ENCODE measurements at places on chromosomes 3 and 15.

DNA sequence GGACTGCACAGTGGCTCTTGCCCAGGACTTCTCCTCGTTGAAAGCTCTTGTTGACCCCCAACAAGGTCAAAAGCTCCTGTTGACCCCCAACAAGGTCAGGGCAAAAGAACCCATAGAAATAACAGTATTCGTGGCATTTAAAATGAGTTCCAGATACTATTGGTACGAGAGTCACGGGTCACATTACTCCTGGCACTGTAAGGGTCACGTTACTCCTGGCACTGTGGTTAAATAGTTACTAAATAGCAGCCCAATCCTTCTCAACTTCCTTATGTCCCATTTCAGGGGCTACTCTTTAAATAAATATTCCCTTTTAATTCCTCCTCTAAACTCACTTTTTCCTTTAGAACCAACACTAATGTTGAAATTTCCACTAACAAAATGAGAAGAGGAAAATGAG is 18.2 kb upstream of the ADCY5 start:
- no peak for DNase-seq

- no peak for DNase-seq
These were observed 366.2 kb upstream of the ROPN1 start for GRCh38 chr3:124358156-124358555.

GRCh38 chr3:146124126-146124801 is 36.7 kb downstream of the PLOD2 start:
- no peak for DNase-seq

DNA sequence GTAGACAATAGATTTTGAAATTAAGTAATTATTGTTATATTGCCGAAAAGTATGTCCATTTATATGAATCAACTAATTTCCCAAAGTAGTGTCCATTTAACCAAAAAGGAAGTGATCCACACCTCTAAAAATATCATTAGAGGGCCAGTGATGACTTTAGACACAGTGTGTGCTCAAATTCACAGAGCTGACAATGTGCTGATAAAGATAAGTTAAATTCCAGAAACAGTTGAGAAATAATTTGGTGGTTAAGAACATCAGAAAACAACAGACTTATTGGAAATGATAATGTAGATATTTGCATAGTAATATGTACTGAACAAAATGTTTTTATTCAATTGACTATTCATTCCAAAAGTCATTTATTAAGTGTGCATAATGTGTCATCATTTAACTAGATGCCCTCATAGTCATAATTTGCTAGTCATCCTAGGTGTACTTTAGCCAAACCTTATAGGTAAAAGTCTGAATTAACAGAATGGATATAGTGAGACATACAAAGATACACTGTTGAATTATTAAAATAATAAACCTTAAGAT is 230.2 kb upstream of the ADAMTS9 start:
- DNase-seq, result no peak

GRCh38 chr3:139954146-139954860 is 19.3 kb downstream of the CLSTN2 start:
- no peak for DNase-seq

- DNase-seq, result no peak
These were observed 25.5 kb upstream of the KNG1 start for GRCh38 chr3:186691676-186692075.

- no peak for DNase-seq
These were observed 5.7 kb downstream of the FURIN start for GRCh38 chr15:90873998-90874605.

DNA sequence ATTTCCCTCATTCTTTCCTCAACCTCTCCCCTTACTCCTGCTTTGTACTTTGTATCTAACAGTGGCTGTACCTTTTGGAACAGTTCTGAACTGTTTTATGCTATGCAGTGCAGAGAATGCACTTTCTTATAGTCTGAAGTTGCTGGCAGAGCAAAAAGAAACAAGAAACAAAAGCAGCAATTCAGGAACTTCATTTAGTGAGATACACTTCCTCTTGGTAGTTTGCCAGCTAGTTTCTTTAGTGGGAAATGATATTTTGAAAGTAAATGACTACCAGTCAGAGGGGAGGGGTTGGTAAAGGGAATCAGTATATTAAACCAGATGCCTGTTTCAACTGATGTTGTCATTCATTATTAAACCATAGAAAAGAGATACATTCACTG is 55.0 kb upstream of the CHD2 start:
- peak; percentile 63 for DNase-seq

- peak; percentile 87 for DNase-seq
These were observed 45.2 kb upstream of the RASA2 start for GRCh38 chr3:141441381-141442364.

DNA sequence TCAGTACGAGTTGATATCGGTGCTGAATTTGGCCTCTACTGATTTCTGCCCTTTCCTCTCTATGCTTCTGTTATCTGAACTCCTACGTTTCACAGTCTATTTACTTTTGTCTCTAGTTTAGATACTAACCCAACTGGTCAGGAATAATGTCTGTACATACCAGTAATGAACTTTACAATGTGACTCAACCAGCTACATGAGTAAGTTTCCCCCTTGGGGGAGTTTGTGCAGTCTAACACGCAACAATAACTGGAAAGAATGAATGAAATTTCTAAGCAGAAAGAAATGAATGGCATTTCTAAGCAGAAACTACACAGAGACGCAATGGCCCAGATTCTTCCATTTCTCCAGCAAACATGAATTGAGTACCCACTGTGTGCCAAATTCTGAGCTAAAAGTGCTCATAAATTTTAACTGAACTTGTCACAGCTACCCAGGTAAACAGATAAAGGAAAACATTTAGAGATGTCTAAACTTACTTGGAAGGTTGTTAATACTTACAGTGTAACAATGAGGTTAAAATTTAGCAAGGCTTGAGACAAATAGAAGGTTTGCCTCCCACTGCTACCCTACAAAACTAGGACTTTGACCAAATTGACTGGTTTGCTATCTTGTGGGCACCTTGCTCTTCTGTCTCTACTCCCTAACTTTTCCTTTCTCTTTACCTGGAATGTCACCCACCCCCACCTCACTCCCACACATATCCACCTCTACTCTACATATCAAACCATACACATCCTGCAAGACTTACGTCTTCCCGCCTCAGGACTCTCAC is 11.6 kb downstream of the UPK1B start:
- DNase-seq, result peak; percentile 17

DNA sequence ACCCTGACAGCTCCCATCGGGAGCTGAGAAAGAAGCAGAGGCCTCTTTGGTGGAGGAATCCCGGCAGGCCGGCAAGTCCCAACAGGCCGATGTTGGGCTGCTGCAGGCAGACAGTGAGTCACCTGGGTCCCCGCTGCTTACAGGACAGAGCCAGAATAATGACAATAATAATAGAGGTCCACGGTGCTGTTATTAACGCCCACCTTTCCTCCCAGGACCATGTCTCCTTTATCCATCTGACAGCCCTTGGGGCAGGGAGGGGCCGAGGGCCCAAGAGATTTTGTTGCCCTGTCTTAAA is 29.3 kb upstream of the MAGEF1 start:
- no peak for DNase-seq

- no peak for DNase-seq
These were observed 33.4 kb downstream of the UBXN7 start for GRCh38 chr3:196398782-196399181.

GRCh38 chr15:74159773-74160172 is 13.7 kb upstream of the ISLR start:
- no peak for DNase-seq

- no peak for DNase-seq
These were observed 5.9 kb upstream of the RTF1 start for GRCh38 chr15:41411031-41411430.

DNA sequence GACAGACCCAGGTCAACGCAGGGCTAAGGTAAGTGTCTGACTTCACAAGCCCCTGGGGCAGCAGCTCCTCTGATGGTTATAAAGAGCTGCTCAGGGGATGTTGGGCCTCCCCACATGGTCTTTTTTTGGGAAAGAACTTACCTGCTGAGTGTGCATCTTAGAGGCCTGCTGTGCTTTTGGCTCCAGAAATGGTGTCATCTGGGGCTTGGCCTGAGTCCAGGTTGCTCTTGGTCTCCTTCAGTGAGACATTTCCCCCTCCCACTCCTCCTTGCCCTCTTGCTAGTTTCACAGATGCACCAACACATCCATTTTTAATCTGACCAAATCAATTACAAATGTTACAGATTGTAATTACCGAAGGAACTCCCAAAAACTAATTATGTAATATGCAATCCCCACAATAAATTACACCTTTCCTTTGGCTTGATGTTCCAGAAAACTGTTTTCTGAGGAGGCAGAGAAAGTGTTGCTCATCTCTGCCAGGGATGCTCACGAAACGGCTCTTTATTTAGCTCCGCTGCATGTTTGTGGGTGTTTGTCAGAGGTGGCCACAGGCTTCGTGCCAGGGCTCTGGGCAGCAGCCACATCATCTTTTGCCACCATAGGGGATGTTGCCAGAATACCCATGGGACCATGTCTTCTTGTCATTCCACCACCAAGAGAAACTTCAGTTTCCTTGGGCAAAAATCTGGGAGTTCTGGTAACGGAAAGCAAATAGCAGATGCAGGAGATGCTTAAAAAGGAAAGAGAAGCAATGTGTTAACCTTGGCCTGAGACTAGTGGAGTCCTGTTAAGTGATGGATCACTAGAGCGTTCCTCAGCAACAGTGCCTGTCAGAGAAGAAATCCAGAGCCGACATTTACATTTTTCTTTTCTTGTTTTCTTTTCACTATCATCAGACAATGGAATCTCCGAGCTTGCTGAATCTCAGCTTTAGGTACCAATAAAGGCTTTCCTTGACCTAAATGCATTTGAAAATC is 799.9 kb downstream of the AGBL1 start:
- DNase-seq, result no peak

DNA sequence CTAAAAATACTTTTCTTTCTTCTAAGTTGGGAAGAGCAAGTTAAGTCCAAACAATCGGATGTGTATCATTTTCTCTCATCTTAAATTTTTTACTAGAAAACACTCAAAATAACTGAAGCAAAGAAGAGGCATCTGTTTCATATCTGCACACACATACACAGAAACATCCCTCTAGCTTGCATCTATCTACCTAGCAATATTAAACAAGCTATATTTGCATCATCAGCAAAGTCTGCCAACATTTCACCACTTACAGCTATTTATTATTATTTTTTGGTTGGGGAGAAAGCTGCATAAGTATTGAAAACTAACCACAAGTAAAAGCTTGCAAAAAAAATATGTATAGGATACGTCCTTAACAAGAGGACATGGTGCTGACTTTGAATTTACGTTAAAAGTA is 1.9 kb downstream of the GOLIM4 start:
- DNase-seq, result no peak

- DNase-seq, result no peak
These were observed 508.8 kb downstream of the DIPK2A start for GRCh38 chr3:144480416-144480919.

DNA sequence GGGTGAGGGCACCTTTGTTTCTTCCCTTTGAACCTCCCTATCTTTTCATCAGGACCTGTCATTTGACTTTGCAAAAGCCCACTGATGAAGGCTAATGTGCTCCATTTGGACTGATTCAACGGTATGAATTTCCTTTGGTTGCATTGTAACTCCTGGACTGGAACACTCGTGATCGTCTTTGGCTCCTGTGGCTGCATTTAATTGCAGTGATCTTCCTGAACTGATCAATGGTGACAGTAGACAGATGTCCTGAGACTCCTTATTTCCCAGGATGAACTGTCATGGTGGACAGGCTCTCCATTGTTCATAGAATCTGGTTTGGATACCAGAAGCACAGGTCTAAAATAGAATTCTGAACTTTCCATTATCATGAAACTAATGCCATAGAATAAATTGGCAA is 224.8 kb upstream of the GAP43 start:
- DNase-seq, result no peak

DNA sequence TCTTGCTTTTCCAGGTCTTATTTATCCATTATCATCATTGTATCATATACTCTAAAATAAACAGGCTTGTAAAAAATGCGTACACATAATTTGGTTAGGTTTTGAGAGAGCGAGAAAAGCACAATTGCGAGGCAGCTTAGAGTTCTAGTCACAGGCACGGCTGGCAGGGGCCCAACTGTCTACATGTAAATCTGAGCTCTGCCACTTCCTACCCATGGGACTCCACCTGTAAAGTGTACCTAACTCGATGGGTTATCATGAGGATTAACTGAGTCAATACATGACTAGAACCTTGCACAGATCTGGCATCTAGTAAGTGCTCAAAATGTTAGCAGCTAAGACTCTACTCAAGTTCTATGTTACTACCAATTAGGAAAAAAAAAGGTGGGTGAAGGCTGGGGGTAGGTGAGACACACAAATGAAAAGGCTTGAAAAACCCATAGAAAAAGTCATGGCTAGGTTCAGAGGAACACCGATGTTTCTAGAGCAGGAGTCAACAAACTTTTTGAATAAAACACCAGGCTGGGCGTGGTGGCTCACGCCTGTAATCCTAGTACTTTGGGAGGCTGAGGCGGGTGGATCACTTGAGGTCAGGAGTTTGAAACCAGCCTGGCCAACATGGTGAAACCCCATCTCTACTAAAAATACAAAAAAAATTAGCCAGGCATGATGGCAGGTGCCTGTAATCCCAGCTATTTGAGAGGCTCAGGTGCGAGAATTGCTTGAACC is 36.2 kb downstream of the GLB1 start:
- DNase-seq, result peak; percentile 81

- DNase-seq, result no peak
These were observed 93.5 kb upstream of the SOX2 start for GRCh38 chr3:181618260-181618659.

DNA sequence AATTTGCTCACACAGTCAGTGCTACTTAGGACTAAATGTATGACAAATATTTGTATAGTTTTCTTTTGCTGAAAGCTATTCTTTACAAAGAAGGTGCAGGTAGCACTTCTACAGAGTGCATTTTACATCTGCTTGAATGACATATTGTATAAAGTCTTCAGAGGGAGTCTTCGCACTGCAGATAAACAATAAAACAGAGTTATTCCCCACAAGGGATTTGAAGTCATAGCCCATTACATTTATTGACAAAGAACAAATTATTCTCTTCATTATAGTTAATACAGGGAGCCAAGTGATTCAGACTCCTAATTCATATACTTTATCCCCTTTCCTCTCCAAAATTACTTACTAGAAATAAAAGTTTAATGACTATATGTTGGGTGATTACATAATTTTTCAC is 529.7 kb downstream of the EDEM1 start:
- no peak for DNase-seq

- no peak for DNase-seq
These were observed 64.7 kb downstream of the ADAMTS9 start for GRCh38 chr3:64623125-64623524.

DNA sequence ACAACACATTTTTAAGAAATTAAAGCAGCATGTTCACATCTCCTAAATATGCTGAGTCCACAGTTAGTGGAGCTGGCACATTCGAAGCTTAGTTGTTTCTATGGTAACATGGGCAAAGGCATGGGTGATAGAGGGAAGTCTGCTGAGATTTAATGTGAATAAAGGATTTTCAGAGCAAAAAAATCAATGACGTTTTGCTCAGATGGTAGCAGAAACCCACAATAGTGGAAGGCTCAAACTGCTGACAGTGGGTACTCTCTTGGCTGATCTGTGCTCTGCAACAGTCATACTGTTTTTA is 795.1 kb upstream of the ARPP21 start:
- DNase-seq, result no peak

Data from activated CD4-positive, alpha-beta T cell treated with anti-CD3 and anti-CD28 coated beads, Interleukin-2, Interleukin-6, amounts not matched to agents 100 ng/mL and 50 ng/mL, durations not matched to agents 16 hours and 8 hours (primary cell).